ENCODE measurements at places on chromosomes 5 and 9. TPM values are rescaled to one million over a fixed set of nuclear protein-coding genes. Genes with fewer than 3 reads are reported as not detected.

SPINK13 gene
- not detected for total RNA-seq

MYOT gene
- total RNA-seq: not detected

PFN3 gene
- total RNA-seq: not detected

UBE2QL1 gene
- not detected for total RNA-seq

PTGR1 gene
- total RNA-seq: 124 TPM

HSPB3 gene
- not detected for total RNA-seq

TXNDC8 gene
- total RNA-seq: not detected

C9orf85 gene
- total RNA-seq: 5.8 TPM

TNC gene
- 39.7 TPM for total RNA-seq

ACTBL2 gene
- 0.15 TPM for total RNA-seq

MTREX gene
- 73.5 TPM for total RNA-seq

Data from bronchus fibroblast of lung (primary cell).